ENCODE measurements at places on chromosomes 12 and 14. TPM values are rescaled to one million over a fixed set of nuclear protein-coding genes. Genes with fewer than 3 reads are reported as not detected.

The INSM2 gene
- total RNA-seq: not detected

The HOXC4 gene
- total RNA-seq: not detected

DNA sequence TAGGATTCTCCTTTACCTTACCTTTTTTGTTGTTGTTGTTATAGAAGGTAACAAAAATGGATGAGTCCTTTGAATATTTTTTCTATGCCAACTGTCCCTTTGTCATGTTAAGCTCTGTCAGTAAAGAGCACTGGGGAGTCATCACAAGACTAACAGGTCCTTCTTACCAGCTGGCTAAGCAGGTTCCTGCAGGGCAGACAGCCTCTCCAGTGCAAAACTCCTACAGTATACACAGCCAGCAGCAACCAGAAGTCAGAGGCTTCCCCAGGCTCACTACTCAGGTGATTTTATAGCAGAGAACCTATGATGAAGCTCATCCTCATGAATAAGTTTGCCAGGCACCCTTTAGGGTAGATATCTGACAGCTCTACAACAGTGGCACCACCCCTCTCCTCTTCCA, 271.1 kb downstream of the RERGL start:
- no peak overlapping the region for H3K4me3 ChIP-seq
- H3K27me3 ChIP-seq: no peaks in the 10 kb centered on the region
- no peaks in the 10 kb centered on the region for H3K4me1 ChIP-seq
- DNase-seq: no peak
- no peaks in the 10 kb centered on the region for H3K36me3 ChIP-seq

GRCh38 chr14:96798956-96799355, 1.8 kb downstream of the VRK1 start:
- H3K27ac ChIP-seq: no peak overlapping the region
- H3K36me3 ChIP-seq: no peaks in the 10 kb centered on the region
- no peak for DNase-seq
- H3K27me3 ChIP-seq: no peaks in the 10 kb centered on the region
